ENCODE measurements at places on chromosomes 3 and 15. TPM values are rescaled to one million over a fixed set of nuclear protein-coding genes. Genes with fewer than 3 reads are reported as not detected.

The PLAAT1 gene
- total RNA-seq: not detected

The SLC2A2 gene
- not detected for total RNA-seq

The FAM107A gene
- not detected for total RNA-seq

The IGSF11 gene
- 0.95 TPM for total RNA-seq

The MUC20 gene
- total RNA-seq: 7.0 TPM

The GOLGA6A gene
- total RNA-seq: not detected

The INO80 gene
- 40.5 TPM for total RNA-seq

The GOLGA8H gene
- total RNA-seq: not detected

The NOX5 gene
- total RNA-seq: 0.02 TPM

The GOLGA6L26 gene
- not detected for total RNA-seq

The SLC24A5 gene
- total RNA-seq: not detected

The ROBO1 gene
- total RNA-seq: 0.93 TPM

The BRPF1 gene
- total RNA-seq: 41.3 TPM

The ACVR2B gene
- 7.5 TPM for total RNA-seq

The SLC22A13 gene
- total RNA-seq: 0.78 TPM

The CFAP92 gene
- not detected for total RNA-seq

The DTX3L gene
- total RNA-seq: 154 TPM

The CLDN16 gene
- total RNA-seq: not detected

The AADACL2 gene
- not detected for total RNA-seq

The C3orf22 gene
- total RNA-seq: not detected

The LRRC2 gene
- 0.15 TPM for total RNA-seq

The CXCR6 gene
- 91.7 TPM for total RNA-seq

The VPS18 gene
- 21.9 TPM for total RNA-seq

The SLCO2A1 gene
- total RNA-seq: not detected

The ALDH1A2 gene
- not detected for total RNA-seq

The C3orf80 gene
- 0.17 TPM for total RNA-seq

Data from T-helper 1 cell treated with Interleukin-12 subunit alpha and Interleukin-12 subunit beta and Interleukin-4 antibody, amounts not matched to agents 30 ng/mL and 1 ng/mL, for 36 hours (primary cell).